ENCODE measurements at places on chromosomes 16 and 17.

- DNase-seq, result peak; percentile 52
These were observed 667.4 kb upstream of the SALL1 start for GRCh38 chr16:51818342-51818944.

GRCh38 chr16:65576631-65577030 is 454.8 kb upstream of the CDH11 start:
- DNase-seq, result no peak

DNA sequence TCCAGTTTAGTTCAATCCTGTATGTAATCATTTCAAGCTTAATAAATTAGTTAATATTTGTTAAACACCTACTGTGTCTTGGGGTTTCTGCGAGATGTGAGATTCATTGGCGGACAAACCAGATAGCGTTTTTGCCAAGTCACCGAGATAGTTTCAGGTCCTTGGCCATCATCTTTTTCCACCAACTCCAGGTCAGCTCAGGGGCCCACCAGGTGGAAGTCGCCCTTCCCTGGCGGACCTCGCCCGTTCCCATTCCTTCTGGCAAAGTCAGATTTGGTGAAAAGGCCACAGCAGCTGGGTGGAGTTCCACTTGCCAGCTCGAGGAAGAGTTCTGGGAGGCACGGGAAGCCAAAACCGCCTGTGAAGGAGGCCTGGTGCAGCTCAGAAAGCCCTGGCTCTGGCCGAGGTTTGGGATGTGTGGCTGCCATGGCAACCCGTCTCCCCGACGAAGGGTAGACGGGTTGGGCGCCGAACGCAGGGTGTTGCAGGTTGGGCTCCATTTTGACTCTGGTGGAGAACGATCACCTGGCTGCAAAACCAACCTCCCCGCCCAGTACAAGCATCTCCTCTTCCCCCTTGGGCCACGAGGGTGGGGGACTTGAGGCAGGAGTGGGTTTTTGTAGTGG is 39.5 kb downstream of the CMIP start:
- DNase-seq, result no peak

DNA sequence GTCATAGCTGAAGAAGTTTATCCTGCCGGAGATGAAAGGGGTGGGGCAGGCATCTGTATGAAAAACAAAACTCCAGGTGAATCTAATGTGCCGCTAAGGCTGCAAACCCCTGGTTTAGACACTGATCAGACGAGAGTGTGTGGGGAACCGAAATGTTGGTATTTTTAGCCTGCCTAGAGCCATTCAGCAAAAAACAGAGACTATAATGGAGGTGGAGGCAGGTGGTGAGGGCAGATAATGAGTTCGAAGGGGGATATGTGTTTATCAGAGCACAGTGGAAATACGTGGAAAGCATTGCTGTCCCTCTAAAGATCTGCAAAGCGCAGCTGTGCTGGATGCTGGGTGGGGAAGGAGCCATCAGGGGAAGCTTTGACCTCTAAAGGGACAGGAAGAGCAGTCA is 127.5 kb upstream of the WSCD1 start:
- DNase-seq, result no peak

DNA sequence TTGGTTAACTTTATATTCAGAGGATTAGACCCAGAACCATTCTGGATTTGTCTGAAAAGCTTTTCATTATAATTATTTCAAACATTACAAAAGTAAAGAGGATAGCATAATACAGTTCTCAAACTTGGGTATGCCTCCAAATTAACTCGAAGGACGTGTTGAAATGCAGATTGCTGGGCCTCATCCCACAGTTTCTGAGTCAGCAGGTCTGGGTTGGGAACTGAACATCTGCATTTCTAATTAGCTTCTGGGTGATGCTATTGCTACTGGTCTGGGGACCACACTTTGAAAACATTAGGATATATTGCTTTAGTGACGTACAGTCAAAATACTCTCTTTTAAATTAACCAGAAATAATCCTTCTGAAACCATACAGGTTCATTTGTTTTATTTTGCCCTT is 10.0 kb downstream of the TPPP3 start:
- no peak for DNase-seq

- DNase-seq, result no peak
These were observed 75.4 kb downstream of the DNAH3 start for GRCh38 chr16:21075252-21075651.

- peak; percentile 31 for DNase-seq
These were observed 13.7 kb downstream of the BLMH start for GRCh38 chr17:30278032-30278431.

- DNase-seq, result no peak
These were observed 78.5 kb downstream of the ZZEF1 start for GRCh38 chr17:4064366-4064765.

GRCh38 chr17:75033346-75034235 is 13.2 kb downstream of the ATP5PD start:
- DNase-seq, result peak; percentile 89

DNA sequence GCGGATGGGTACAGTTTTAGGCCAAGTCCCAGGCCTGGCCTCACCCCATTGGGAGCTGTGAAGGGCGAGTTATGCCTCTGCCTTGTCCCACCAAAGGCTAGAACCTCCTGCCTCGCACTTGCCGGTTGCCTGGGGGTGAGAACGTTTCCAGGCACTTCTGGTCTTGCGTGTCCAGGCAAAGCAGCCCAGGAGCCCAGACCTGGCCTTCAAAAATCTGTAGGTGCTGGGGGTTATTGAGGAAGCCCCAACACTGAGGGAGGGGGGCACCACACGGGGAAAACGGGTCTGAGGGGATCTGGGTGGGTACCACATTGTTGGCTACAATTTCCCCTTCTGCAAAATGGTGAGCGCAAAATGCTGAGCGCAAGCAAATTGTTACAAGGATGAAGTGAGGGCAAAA is 12.2 kb upstream of the ATP2C2 start:
- no peak for DNase-seq

GRCh38 chr16:82716361-82716855 is 89.6 kb downstream of the CDH13 start:
- DNase-seq, result no peak

GRCh38 chr16:57617604-57618111 is 10.8 kb upstream of the ADGRG1 start:
- no peak for DNase-seq

DNA sequence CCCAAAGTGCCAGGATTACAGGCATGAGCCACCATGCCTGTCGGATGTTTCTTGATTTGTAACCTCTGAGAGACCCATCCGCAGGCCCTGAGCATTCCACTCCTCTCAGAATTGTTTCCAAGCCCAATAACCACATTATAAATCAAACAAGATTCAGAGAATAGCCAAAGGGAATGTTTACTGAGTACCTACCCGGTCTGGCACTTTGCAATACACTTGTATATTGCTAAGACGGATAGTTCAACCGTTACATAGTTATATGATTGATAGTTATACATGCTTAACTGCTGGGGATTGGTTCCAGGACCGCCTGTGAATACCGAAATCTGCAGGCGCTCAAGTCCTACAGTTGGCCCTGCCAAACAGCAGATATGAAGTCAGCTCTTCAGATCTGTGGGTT is 3.0 kb upstream of the KAT8 start:
- peak; percentile 35 for DNase-seq

- DNase-seq, result no peak
These were observed 1.0 kb downstream of the FLOT2 start for GRCh38 chr17:28896491-28896883.

- no peak for DNase-seq
These were observed 7.6 kb upstream of the CACNG4 start for GRCh38 chr17:66956941-66957340.

DNA sequence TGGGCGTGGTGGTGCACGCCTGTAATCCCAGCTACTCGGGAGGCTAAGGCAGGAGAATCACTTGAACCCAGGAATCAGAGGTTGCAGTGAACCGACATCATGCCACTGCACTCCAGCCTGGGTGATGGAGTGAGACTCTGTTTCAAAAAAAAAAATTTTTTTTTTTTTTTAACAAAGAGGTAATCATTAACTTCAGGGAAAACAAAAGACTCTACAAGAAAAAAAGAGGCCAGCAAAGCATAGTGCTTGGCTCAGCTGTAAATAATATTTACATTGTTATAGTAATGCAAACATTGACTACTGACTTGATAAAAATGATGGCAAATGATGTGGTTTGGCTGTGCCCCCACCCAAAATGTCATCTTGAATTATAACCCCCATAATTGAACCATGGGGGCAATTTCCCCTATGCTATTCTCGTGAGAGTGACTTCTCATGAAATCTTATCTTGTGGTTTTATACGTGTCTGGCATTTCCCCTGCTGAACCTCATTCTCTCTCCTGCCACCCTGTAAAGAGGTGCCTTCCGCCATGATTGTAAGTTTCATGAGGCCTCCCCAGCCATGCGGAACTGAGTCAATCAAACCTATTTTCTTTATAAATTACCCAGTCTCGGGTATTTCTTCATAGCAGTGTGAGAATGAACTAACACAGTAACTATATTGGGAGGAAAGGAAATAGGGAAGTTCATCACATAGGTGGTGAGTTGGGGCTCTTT is 12.7 kb upstream of the SSTR2 start:
- DNase-seq, result no peak
